ENCODE measurements at places on chromosomes 6 and 20.

- DNase-seq: no peak
Measured at GRCh38 chr6:113856375-113856624, 845 bp upstream of the MARCKS start.

- no peak for DNase-seq
Measured at GRCh38 chr6:24504649-24505586, 10.1 kb downstream of the ALDH5A1 start.

DNA sequence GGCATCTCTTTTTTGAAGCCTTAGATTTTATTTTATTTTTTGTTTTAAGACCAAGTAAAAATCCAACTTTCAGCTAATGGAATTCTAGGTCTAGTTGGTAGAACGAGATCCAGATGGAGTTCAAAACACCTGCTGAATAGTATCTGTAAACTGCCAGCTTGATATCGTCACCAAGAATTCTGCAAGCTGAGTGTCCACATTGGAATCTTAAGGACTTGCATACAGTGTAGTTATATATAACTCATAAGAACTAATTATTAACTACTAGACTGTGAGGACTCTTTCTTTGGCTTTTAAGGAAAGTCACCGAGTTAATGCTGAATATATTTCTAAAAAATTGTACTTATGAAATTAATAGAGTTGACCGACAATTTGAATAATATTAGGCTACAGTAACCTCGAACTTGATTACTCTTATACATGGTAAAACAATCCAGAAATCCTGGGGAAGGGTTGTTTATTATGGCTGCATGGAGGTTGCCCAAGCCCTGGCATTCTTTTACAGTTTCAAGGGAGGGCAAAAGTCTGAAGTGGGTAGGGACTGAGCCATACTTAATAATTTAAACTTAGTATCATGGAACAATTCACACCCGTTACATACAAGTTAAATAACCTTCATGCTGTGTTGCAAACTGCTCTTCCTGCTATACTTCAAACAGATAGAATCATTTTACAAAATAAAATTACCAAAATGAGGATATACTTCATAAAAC lies 553.9 kb downstream of the PTPRT start:
- DNase-seq: no peak

DNA sequence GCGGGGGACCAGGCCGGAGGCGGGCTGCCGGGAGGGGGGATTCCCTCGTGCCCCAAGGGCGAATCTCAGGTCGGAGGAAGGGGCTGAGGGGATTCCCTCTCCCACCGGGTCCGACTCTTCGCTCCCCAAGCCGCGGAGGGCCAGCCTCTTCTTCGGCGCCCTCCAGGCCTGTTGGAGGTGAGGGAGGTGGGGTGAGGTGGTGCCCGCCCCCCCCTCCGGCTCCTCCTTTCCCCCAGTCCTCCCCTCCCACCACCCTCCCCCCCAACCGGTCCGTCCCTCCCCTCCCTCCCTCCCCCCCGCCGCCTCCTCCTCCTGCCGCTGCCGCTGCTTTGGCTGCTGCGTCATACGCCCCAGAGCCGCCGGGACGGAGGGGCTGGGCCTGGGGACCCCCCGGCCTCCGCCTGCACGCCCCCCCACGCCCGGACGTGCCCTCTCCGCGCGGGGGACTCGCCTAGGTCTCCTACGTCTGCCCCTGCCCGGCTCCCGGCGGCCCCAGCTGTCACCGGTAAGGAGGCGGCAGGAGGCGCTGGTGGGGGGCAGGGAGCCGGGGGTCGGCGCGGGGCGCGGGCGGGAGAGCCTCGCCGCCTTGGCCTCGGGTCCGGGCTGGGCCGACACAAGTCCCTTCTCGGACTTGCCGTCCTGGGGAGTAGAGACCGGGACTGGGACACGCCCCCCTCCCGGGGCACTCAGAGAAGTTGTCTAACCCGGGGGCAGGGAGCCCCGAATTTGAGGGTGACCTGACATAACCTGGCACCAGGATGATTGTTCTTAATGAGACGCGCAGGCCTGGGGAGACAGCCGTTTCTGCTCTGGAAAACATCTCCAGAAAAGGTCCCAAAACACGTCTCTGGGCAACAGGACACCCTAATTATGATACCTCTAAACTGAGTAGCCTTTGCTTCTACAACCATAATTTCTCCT lies at the start of gene PHF1:
PHF1 (plus strand) TSS at position 304 of the 921 bp plus-strand sequence. CDS start 1,250 bp downstream, outside the sequence.
- no peak for DNase-seq

DNA sequence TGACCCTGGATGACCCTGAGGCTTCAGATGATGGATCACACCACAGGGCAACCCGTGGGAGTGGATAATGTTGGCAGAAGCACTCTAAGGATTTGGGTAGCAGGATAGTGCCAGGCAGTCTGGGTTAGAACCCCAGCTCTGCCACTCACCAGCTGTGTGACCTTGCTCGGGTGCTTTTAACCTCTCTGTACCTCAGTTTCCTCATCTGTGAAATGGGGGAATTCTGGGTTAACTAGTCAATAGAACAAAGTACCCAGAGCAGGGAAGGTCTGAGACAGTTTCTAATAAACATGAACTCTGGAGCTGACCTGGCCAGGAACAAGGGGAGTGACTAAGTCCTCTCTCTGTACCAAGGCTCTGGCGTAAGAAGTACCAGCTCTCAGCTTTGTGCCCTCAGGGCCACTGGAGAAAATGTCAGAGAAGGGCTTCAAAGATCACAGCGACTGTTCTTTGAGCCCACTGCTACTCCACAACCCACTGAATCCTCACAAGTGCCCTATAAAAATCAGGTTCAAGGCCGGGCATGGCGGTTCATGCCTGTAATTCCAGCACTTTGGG lies 14.7 kb upstream of the NOL4L start:
- DNase-seq: no peak

DNA sequence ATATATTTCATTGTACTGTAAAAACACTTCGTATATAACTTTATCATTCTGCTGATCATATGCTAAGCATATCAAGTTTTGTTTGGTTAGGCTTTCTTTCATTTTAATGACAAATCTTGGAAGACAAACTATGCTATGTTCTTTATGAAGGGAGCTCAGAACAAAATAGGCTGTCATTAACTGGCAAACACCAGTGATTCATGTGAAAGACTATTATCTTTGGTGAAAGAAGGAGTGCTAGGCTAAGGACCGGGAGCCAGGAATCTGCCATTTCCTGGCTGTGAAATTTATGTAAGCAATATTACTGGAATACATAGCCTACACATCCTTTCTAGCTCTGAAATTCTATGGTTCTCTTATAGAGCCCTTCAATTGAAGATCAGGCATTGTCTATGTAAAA lies 136.2 kb upstream of the CCN2 start:
- DNase-seq: no peak

GRCh38 chr6:27667657-27668441 lies 194.9 kb upstream of the ZNF184 start:
- no peak for DNase-seq

DNA sequence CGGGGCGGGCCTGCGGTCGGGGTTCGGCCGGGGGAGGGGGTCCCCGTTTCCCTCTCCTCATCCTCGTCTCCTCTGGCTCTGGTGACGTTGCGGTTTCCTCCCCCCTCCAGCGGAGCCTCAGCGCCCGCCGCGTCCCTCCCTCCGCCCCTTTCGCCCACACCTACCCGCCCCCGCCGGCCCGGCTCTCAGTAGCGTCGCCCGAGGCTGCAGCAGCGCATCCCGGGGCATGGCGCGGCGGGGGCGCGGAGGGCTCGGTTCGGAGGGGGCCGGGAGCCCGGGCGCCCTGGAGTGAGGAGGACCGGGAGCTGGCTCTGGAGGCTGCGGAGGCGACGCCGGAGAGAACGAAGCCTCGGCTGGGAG lies at the start of gene DSE:
DSE (plus strand) TSS at position 188 of the 360 bp plus-strand sequence. CDS start 28,304 bp downstream, outside the sequence.
- peak; percentile 64 for DNase-seq

DNA sequence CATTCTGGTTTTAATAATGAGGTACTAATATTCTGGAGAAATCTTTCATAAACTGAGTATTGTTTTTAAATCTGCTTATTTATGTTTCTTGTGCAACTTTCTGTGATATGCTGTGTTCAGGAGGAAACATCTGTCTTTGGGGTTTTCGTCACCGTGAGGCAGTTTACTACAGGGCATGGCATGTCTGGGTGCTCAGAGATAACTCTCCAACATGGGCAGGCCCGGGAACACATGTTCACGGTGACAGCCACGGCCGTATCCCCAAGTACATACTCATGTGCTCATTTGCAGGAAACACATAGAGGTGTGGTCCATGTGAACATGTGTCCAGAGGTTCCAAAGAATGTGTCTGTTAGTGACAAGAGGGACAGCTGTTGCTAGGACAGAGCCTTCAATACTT lies 62.1 kb upstream of the CNKSR3 start:
- no peak for DNase-seq

- DNase-seq: no peak
Measured at GRCh38 chr6:45398075-45398813, 20.5 kb upstream of the SUPT3H start.

- DNase-seq: no peak
Measured at GRCh38 chr20:16011056-16011455, 562.2 kb downstream of the KIF16B start.

- DNase-seq: no peak
Measured at GRCh38 chr6:156776470-156776839, 723 bp upstream of the ARID1B start.

DNA sequence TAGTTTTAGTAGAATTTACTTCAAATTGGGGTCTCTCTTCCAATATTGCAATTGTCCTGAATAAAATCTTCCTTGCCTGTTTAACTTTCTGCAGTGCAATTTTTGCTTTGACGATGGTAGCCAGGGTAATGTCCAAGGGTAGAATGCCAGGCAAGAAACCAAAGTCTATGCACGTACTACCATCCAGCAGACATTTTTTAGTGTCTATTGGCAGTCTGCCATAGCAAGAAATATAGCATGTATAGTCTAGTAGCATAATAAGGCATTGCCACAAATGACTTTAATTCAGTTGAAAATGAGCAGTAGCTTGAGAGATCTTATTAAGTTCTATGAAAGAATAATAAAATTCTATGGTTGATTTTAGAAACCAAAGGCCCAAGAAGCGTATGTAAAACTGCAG lies 62.3 kb upstream of the KCNQ5 start:
- no peak for DNase-seq

- DNase-seq: no peak
Measured at GRCh38 chr6:19052219-19052618, 665.1 kb downstream of the RNF144B start.

DNA sequence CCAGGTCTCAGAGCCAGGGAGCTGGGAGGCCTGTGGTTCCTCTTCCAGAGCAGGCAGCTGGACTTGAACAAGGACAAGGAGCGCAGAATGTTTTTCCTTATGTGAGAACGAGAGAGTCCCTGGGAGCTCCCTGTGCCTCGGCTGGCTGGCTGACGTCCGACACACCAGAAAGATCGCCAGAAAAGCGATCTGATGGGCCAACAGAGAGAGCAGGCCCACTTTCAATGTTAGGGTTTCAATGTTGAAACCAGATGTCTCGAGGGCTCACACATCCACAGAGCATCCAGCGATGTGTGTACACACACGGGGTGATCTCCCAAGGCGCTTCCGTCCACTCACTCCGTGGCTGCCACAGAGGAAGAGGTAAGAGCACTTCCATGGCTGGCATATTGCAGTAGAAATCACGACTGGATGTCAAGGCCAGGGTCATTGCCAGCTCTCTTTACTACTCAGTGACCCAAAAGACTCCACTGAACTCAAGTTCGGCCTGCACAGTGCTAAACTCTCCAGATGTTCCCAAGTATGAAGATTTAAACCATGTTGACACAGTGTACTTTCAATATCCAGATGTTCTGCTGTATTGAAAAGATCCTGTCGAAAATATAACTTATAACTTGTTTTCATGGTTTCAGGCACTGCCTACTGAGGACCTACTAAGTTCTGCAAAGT lies 70.8 kb upstream of the FOXC1 start:
- DNase-seq: no peak

DNA sequence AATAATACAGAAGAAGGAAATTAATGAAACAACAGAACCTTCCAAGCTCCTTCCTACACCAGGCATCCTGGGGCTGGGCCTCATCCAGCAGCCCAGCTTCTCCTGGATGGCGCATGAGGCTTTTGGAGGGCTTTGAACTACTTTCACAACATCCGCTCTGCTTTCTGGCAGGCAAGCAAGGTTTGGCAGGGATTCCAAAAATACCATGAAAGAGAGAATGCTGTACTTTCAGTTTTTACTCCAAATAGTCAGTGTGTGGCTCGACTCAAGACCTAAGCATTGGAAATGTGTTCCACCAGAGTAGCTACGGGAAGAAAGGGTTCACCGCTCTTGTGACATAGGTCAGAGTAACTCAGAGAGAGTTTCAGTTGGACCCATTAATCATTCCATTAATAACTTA lies 125.4 kb downstream of the OPRM1 start:
- no peak for DNase-seq

DNA sequence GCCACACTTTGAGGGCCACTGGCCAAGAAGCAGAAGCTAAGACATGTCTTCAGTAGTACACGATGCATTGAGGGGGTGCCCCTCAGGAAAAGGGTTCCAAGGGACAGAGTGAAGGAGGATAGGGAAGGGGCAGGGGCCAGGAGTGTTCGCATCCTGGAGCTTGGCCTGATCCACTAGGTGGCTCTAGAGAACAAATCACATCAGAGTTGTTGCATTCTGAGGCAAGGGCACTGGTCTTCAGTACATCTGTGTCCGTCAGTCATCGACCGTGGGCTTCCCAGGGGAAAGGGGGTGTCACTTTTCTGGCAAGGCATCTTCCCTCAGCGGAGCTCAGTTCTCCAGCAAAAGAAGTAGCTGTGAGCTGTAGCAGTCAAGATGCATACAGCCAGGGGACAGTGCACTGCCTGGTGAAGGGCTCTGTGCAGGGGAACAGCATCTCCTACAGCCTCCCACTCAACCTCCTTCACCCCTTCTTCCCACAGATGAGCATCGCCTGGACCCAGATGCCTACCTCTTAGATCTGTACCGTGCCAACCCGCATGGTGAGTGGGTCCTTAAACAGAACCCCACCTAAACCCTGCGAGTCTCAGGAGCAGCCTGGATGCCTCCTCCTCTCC lies 47.8 kb downstream of the ARHGAP40 start:
- no peak for DNase-seq

DNA sequence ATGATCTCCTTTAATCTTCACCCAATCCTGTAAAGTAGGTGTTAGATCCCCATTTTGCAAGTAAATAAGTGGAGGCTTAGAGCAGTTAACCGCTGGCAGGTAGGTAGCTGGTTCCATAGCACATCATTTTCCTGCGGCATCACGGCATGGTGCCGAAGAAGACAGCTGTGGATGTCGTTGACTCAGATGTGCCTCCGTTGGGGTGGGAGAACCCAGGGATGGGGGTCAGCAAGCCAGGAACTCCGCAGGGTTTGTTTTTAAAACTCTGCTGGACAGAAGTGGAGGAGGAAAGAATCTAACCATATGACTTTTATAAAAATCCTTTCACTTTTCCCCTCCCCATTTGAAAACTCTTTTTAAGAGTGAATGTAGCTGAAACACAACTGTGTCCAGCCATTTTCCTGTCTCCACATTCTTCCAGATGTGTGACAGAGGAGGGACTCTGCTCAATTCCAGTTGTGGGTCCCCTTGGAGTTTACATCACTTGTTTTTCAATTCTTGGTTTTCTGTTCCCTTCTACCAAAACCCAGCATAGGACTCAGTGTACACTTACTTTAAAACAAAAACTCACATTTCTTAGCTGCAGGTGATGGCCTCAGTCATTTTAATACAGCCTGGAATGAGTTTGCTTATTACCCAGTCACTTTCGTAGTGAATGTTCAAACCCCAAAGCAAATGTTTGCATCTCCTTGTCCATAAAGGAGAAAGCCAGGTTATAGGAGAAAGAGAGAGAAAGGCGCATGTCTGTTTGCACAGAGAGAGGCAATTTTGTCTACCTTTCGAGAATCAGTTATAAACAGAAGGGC lies 27.6 kb upstream of the PI16 start:
- no peak for DNase-seq

Data from stimulated activated CD4-positive, alpha-beta T cell treated with anti-CD3 and anti-CD28 coated beads, Interleukin-2, amount 100 ng/mL, for 24 hours (primary cell).